ENCODE measurements at places on chromosomes 3 and 15. TPM values are rescaled to one million over a fixed set of nuclear protein-coding genes. Genes with fewer than 3 reads are reported as not detected.

Gene MNS1
- total RNA-seq = 0.28 TPM

Gene IRAK2
- 5.7 TPM for total RNA-seq

DNA sequence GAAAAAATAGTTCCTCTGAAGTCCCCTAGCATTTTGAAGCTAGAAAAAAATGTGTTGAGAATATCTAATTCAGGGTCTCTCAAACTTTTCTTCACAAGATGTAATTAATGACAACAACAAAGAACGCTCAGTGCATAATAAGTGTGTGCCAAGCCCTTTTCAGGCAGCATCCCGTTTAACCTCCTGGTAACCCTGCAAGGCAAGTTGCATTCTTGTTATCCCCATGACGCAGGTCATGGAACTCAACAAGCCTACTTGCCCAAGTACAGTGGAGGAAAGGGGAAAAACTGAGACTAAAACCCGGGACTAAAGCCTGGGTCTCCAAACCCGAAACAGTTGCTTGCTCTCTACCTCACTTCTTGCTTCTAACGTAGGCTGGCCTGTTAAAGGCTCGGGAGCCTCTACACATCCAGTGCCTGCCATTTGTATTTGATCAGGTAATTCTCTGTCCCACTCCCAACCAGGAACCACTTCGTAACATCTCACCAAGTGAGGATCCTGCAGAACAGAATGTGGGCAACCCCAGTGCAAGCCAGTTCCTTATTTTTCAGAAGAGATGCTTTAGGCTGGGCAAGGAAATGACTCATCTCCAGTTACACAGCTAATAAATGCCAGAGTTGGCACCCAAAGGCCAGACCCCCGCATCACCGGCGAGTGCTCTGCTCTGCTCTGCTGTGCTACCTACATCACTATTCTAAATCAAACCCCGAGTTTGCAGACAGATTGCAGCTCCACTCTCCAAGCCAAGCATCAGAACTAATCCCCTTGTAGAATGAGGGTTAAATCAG, 28.3 kb downstream of the LMCD1 start:
- no peak for DNase-seq

DNA sequence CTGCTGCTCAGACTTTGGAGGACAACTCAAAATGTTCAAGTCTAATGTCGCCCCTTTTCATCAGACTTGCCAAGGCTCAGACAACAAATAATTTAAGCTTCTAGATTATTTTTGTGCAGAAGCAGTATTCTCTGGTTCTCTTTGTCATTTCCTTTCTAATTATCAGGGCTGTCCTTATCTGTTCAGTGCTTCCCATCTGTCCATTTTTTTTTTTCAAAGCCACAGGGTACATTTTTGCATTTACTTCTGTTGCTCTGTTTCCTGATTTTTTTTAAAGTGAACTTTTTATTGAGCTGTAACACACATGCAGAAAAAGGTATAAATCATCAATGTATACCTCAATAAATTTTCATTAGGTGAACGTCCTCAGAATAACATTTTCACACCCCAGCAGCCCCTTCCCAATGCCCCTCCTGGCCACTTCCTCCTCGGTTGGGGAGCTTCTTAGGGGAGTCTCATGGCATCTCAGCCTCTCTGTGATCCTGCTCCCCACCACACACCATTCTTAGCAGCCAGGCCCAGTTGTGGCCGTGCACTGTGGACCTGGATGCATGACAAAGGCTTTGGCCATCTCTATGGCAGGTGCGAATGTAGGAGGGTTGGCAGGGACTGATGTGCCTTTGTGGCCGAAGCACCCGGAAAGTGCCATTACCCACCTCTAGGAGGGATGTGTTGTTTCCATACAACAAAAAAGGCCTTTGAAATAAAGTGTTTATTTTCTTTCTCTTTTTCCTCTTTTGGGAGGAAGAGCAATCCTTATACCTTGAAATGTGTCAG, 303.5 kb upstream of the LRRFIP2 start:
- no peak for DNase-seq

DNA sequence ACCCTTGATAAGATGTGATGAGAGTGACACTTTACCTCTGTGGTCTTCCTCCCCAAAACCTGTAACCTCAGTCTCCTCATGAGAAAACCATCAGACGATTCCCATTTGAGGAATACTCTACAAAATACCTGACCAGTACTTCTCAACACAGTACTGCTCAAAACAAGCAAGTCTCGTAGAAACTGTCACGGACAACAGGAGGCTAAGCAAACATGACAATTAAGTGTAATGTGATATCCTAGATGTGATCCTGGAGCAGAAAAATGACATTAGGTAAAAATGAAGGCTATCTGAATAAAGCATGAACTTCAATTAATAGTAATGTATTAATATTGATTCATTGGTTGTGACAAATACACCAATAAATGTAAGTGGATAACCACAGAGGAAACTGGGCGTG, 113.6 kb downstream of the CACNA2D3 start:
- no peak for DNase-seq
